ENCODE measurements at places on chromosomes 1 and 21.

DNA sequence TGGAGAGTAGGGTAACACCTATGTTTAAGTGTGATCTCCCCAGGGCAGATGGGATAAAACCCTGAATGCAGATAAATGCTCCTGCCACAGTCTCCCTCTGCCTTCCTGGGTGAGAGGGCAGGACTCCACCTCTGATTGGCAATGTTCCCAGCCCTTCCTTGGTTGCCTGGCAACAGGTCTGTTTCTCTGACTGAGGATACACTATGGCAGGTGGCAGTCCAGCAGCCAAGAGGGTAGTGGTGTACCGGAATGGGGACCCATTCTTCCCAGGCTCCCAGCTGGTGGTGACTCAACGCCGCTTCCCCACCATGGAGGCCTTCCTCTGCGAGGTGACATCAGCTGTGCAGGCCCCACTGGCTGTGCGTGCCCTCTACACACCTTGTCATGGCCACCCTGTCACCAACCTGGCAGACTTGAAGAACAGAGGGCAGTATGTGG lies at the start of gene DCDC2B:
Gene DCDC2B, plus strand, starts transcription at position 199 of the 438 bp plus-strand sequence. Its CDS starts 5 bp downstream, at position 204.
- no peak for DNase-seq

GRCh38 chr1:245915841-245916240 lies 591.2 kb downstream of the SMYD3 start:
- no peak for DNase-seq

- DNase-seq, result peak; percentile 42
These were observed at the start of gene CCDC18 for GRCh38 chr1:93180723-93181613. TSS of gene CCDC18 (plus strand) at chr1:93180724. CDS start at chr1:93183362, 2,638 bp downstream.

GRCh38 chr1:67524143-67525052 lies 94.2 kb upstream of the SERBP1 start:
- DNase-seq, result no peak

GRCh38 chr21:42093991-42094421 lies 22.9 kb downstream of the UMODL1 start:
- no peak for DNase-seq

- DNase-seq, result no peak
These were observed 51.7 kb downstream of the CASZ1 start for GRCh38 chr1:10744654-10745238.

DNA sequence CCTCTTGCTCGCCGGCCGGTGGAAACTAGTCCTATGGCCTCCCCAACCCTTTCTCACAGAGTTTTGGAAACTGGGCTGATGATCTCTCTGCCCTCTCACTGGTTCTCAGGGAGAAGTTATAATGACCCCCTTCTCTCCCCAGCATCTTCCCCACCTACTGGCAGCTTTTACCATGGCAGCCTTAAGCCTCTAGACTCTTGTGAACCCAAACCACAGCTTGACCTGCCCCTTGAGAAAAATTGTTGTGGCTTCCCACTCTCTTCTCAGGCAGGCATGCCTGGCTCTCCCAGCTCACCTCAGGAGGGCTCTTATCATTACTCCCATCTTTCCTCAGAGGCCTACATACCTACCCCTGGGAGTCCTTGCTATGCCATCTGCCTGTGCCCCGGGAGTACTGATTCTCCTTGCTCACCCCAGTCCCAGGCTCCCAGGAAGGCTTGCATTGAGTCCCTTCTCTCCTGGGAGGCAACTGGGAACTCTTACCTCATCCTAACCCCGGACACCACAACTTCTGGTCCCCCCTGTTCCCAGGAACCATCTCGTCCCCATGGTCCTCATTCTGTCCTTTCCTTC lies 1.6 kb downstream of the NSUN4 start:
- no peak for DNase-seq

- DNase-seq, result no peak
These were observed 13.3 kb downstream of the SLC66A1 start for GRCh38 chr1:19325368-19325957.

DNA sequence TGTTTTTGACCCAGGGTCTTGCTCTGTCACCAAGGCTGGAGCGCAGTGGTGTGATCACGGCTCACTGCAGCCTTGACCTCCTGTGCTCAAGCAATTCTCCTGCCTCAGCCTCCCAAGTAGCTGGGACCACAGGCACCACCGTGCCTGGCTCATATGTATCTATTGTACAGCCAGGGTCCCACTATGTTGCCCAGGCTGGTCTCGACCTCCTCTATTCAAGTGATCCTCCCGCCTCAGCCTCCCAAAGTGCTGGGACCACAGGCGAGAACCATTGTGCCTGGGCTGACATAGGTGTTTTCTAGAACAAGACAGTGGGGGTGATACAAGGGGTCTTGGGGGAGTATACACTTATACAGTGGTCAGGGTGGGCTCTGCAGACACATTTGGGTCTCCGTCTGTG lies 17.5 kb downstream of the FTCD start:
- no peak for DNase-seq

DNA sequence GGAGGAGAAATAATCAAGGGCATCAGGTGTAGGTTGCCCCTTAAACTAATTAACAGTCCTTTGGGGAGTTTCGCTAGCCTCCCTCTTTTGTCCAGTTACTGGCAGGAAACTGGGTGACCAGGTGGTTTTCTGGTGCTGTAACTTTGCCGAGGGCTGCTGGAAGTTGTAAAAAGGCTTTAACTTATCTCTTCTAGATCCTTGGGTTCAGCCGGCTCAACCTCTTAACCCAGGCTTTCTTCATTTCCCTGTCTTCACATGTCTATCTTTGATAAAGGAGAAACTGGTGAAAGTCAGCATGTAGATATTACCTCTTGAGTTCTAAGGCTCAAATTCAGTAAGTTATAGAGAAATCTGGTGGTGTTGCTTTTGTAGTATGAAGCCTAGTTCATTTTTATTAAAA lies 289.7 kb upstream of the NRIP1 start:
- no peak for DNase-seq

DNA sequence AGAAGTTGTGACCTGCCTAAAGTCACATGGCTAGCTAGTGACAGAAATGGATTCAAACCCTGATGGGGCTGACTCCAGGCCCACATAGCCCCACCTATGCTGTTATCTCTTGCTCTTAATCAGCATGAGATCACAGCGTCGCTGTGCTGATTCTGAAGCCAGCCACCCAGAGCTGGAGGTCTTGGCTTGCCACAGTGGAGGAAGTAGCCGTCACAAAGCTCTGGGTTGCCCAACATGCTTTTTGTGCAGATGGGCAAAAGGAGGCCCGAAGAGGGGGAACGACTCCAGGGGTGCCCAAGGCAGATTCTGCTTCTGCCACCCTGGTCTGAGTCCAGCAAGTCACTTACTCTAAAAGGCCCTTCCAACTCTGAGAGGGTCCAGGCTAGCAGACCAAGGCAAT lies 14.7 kb upstream of the MFSD2A start:
- DNase-seq, result no peak

- DNase-seq, result no peak
These were observed 54.9 kb upstream of the NBPF3 start for GRCh38 chr1:21385022-21385421.

DNA sequence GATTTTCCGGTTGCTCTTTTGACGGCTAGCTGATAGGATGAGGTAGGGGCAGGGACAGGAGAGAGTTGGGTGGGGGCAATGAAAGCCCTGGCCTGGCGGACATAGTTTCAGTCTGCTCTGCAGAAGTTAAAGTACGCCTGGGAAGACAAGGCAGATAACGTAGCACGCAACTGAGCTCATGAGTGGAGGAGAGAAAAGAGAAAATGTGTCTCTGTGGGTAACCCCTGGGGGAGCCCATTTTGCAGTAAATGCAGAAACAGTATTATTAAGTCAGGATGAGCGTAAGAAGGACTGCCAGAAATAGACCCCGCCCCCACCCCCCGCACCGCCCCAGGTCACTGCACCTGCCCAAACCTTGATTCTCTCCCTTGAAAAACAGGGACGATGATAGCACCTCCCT lies 51.7 kb upstream of the TARBP1 start:
- no peak for DNase-seq

DNA sequence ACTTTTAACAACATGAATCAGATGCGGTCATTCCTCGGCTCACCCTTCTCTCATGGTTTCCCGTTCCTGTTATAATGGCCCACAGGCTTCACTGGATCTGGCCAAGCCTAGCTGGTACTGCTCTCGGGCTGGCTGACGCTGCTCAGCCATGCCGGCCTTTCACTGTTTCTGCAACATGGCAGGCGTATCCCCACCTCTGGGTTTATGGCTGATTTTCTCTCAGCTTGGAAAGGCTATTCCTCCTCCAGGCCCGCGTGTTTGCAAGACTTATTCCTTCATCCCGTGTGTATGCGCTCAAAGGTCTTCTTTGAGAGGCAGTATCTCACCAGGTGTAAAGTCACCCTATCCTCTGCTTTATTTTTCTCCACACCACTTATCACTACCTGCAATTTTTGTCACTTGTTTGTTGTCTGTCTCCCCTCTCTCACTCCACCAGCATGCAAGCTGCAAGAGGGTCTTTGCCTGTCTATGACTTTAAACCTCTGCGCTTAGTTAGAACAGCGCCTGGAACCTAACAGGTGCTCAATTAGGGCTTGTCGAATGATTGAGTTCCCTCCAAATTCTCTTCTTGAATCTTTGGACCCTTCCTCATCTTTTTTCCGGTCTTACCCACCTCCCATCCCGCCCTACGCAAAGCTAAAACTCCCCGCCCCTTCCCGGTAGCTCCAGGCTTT lies 491 bp upstream of the RAP1A start:
- no peak for DNase-seq

GRCh38 chr1:151143986-151144385 lies 2.4 kb downstream of the SEMA6C start:
- no peak for DNase-seq

- no peak for DNase-seq
These were observed 13.8 kb upstream of the NTMT2 start for GRCh38 chr1:170131984-170132383.

GRCh38 chr21:33963848-33964555 lies 48.4 kb upstream of the ATP5PO start:
- DNase-seq, result no peak

DNA sequence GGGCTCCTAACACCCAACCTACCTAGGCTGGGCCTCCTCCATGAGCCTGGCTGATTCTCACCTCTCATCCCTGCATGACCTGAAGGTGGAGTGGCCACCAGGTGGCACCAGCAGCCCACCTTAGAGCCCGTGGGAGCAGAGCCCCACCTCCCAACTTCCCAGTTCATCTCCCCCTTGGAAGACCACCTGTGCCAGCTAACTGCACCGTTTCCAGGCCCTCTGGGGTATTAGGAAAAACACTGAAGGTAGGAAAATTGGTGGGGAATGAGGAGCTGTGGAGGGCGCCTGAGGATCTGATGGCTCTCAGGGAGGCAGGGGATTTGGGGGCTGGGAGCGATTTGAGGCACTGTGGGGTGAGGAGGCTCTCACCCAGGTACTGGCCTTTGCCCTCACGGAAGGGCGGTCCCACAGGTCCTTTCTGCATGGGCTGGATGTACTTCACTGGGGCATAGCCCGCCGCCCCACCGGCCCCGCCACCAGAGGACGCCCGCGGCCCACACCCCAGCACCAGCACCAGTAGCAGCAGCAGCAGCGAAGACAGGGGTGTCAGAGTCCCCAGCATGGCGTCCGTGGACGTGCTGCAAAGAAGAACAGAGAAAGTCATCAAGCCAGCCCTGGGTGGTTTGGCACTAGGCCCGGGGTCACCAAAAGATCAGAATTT lies 11.1 kb downstream of the ADPRS start:
- DNase-seq, result peak; percentile 72

DNA sequence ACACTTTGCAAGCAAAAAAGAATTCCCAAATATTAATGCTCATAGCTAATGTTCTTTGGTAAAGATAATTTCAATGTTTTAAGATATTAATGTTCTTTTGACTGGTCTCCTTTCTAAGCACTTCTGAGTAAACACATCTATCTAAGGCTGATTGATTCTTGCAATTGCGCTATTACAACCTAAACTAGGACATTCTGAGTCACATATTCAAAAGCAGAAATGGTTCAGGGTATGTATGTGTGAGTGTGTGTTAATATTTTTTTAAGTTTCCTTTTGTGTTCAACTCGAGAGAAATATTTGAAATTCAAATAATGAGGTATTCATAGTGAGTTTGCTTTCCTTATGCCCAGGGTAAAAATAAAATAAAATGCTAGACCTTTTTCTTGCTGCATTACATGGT lies 203.6 kb upstream of the GRIK3 start:
- DNase-seq, result no peak

DNA sequence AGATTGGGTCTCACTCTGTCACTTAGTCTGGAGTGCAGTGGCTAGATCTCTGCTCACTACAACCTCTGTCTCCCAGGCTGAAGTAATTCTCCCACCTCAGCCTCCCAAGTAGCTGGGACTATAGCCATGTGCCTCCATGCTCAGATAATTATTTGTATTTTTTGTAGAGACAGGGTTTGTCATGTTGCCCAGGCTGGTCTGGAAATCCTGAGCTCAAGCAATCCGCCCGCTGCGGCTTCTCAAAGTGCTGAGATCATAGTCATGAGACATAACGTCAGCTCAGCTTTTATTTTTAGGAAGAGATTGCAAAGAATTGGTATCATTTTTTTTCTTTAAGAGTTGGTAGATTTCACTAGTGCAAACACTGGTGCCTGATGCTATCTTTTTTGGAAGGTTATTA lies 244.9 kb downstream of the DSCAM start:
- DNase-seq, result no peak

DNA sequence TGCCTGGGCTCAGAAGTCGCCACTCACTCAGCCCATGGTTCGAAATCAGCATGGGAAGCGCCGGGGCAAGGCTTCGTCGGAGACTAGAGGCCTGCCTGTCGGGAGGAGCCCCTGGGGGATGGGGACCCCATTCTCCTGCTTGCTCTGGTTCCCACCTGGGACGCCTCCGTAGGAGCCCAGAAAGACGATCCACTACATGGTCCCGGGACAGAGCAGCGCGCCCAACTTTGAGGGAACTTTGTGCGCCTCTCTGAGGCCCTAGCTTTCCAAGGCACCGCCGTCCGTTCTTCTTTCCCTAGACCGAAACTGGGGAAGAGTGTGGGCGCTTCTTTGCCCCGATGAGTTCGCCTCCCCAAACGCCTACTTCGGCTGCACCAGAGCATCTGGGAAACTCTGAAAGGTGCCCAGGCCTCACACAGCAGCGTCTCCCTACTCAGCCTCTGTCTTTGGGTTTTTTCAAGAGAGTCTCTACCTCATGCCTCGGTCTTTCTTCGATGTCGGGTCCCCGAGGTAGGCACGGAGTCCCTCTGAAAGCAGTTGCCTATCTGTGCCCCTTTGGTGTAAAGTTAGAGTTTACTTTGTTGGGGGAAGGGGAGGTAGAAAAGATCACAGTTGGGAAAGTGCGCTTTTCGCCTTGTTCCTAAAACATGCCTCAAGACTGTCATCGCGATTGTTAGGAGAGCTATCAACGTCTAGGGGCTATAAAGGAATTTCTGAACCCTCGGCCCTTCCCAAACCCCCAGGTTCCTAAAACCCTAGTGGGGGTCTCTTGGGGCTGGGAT lies 14.0 kb downstream of the NR5A2 start:
- no peak for DNase-seq

GRCh38 chr1:8011016-8011415 lies 15.1 kb downstream of the ERRFI1 start:
- DNase-seq, result no peak

GRCh38 chr1:228390649-228391048 lies 16.0 kb downstream of the TRIM11 start:
- DNase-seq, result no peak

DNA sequence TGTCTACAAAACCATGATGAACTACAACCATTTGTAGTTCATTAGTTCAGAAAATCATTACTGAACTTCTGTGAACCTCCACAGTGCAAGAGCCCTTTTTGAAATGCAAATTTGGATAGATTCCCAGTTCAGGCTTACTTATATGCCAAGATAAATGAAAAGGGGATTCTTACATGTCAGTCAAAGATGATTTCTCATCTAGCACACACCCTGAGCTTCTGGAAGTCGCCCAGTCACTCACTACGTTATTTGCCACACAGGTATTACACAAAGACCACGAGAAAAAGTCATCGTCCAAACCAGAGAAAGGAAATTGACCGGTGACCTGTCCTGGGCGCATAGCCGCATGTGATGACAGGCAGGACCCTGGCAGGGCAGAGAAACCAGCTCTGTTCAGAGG lies 41.8 kb downstream of the ETS2 start:
- no peak for DNase-seq

Measured in stimulated activated CD4-positive, alpha-beta T cell treated with anti-CD3 and anti-CD28 coated beads, Interleukin-12 subunit alpha, Interleukin-12 subunit beta, amount 100 ng/mL, for 4 hours (primary cell).